Amniotic epithelial cell (primary cell): ENCODE measurements at places on chromosomes 13 and 19.

GRCh38 chr13:46321494-46322225, 65.4 kb downstream of the RUBCNL start:
- DNase-seq, result peak; percentile 57

- DNase-seq, result peak; percentile 35
These were observed 826.7 kb downstream of the DIAPH3 start for GRCh38 chr13:59337070-59337469.

DNA sequence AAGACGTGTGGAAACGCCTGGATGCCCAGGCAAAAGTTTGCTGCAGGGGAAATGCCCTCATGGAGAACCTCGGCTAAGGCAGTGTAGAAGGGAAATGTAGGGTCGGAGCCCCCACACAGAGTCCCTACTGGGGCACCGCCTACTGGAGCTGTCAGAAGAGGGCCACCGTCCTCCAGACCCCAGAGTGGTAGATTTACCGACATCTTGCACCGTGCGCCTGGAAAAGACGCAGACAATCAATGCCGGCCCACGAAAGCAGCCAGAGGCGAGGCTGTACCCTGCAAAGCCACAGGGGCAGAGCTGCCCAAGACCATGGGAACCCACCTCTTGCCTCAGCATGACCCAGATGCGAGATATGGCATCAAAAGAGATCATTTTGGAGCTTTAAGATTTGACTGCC, 7.0 kb upstream of the EDNRB start:
- no peak for DNase-seq

DNA sequence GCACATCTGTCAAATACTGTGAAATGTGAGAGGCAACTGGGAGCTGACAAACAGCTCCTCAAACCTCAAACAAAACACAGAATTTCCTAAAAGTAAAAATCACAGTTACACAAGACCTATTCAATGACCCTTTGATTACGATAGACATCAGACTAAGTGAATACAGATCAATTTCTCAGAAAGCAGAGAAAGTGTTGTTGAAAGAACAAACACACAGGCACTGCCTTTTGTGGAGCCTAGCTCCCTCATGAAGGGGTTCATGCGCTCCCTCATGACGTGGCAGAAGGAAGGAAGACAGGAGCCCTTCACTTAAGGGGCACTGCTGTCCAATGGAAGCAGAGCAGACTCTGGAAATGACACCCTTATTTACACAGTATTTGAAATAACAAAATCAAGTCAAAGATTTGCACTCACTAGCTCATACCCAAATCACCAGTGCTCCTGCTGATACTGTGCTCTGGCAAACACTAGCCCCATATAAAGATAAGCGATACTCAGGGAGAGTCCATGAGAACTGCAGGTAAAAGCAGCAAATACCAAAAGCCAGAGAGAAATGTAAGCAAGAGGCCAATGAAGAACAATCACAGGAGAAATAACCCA, 144.9 kb downstream of the KLF12 start:
- no peak for DNase-seq

GRCh38 chr13:29591310-29591709, 4.2 kb downstream of the SLC7A1 start:
- peak; percentile 47 for DNase-seq

GRCh38 chr13:114095486-114095885, 36.9 kb downstream of the RASA3 start:
- no peak for DNase-seq

DNA sequence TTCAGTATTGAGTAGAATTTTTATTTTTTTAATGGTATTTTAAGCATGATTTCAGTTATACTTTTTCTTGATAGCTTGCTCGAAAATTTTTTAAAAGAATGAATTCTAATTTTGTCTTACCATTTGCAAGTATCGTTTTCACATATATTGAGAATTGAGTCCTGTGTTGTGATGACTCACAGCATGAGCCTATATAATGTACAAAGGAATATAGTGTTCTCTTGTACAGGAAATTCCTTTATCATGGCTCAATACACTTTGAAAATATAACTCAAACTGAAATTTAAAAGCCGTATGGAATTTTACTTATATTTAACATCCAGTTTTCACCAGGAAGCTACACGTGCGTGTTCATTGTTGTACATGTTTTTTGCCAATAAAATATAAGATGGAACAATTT, 161.1 kb upstream of the TMTC4 start:
- no peak for DNase-seq

GRCh38 chr13:63540061-63540460, 2124.4 kb upstream of the PCDH20 start:
- DNase-seq, result no peak

- peak; percentile 49 for DNase-seq
These were observed 718 bp downstream of the CDK8 start for GRCh38 chr13:26254583-26255111.

GRCh38 chr13:45683701-45684100, 18.4 kb upstream of the CBY2 start:
- DNase-seq, result no peak

GRCh38 chr19:35992907-35993765, 1.9 kb upstream of the SDHAF1 start:
- no peak for DNase-seq

DNA sequence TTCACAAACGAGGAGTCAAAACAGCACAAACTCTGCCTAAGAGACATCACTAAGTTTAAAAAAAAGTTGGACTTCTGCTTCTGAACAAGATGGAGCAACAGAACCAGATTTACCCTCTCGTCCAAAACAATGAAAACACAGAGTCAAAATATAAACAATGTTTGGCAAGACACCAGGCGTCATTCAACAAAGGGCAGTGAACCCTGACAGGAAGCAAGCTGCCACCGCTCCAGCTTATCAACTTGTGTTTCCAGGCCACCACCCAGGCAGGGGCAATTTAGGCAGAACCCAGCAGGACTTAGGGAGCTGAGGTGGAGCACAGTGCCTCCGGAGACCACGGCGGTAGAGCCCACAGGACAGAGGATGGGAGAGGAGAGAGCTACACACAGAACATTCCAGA, 8.6 kb upstream of the NAPA start:
- DNase-seq, result no peak

- DNase-seq, result no peak
These were observed 1.4 kb downstream of the IFI30 start for GRCh38 chr19:18174983-18175382.

DNA sequence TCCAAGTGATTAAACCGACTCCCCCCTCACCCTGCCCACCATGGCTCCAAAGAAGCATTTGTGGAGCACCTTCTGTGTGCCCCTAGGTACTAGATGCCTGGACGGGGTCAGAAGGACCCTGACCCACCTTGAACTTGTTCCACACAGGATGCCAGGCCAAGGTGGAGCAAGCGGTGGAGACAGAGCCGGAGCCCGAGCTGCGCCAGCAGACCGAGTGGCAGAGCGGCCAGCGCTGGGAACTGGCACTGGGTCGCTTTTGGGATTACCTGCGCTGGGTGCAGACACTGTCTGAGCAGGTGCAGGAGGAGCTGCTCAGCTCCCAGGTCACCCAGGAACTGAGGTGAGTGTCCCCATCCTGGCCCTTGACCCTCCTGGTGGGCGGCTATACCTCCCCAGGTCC, 2.0 kb downstream of the APOE start:
- no peak for DNase-seq

GRCh38 chr13:74017301-74018061, 116.7 kb downstream of the KLF12 start:
- DNase-seq, result no peak

- no peak for DNase-seq
These were observed 21.0 kb upstream of the LRCH1 start for GRCh38 chr13:46531953-46532352.

- no peak for DNase-seq
These were observed 10.5 kb downstream of the GNG7 start for GRCh38 chr19:2691951-2692350.

GRCh38 chr19:55836340-55836739, at the start of gene NLRP4:
Gene NLRP4 (plus strand): TSS chr19:55836540. CDS start chr19:55852081, 15,541 bp downstream.
- DNase-seq, result no peak

DNA sequence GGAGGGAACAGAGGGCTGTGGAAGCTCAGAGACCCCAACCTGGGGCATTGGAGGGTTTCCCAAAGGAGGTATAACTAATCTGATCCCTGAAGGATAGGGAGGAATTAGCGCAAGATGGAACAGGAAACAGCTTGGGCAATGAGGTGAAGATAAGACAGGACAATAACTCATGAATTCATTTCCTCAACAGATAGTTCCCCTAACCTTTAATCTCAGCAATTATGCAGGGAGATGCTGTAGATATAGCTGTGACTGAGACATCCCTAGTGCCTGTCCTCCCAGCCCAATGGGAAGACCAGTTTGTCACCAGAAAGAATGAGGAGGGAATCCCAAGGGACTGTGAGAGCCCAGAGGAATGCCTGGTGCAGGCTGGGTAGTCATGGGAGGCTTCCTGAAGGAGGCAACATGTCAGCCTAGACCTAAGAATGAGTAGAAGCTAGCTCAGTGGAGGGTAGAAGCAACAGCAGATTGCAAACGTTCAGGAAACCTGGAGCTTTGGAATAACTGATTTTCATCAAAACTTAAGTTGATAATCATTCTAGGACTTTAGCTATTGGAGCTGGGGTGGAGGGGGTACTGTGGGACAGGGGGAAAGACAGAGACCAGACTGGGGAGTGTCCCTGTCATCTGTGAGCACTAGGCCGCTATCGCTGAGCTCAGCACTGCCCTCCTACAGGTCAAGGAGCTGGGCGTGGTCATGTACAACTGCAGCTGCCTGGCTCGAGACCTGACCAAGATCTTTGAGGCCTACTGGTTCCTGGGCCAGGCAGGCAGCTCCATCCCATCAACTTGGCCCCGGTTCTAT, 18.8 kb downstream of the HIPK4 start:
- DNase-seq, result no peak

DNA sequence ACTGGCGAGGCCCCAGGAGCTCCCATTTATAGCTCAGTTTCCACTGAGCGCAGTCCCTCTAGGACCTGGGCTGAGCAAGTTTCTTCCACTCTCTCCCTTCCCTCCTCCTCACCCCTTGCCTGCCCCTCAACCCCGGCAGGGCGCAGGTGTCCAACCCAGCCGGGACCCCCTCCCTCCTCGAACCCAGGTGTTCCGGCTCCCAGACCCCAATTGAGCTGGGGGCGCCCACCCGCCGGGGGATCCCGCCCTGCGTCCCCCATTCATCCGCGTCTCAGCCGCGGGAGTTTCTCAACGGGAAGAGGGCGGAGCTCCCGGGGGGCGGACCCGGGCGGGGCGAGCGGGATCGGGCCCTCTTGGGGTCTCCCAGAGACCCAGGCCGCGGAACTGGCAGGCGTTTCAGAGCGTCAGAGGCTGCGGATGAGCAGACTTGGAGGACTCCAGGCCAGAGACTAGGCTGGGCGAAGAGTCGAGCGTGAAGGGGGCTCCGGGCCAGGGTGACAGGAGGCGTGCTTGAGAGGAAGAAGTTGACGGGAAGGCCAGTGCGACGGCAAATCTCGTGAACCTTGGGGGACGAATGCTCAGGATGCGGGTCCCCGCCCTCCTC, at the start of gene KIRREL2:
TSS of gene KIRREL2 (plus strand) at position 366 of the 604 bp plus-strand sequence. CDS start at position 575, 209 bp downstream.
- DNase-seq, result no peak

DNA sequence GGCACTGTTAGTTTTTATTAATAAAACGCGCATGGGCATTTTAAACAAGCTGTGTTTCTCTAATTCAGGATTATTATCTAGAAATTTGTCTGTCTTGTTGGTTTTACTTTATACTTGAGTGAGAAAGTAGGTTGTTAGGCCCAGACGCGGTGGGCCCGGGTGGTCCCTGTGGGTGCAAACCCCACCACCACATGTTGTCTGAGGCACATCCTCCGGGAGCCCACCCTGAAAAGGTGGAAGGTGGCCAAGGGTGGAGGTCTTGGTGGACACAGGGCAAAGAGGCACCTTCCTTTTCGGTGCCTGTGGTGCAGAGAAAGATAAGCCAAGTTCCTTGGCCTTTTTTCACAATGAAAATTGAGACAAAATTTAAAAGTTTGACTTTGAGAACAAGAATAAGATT, 16.6 kb downstream of the ATP4B start:
- no peak for DNase-seq

- DNase-seq, result peak; percentile 82
These were observed 836 bp upstream of the BST2 start for GRCh38 chr19:17406046-17406886.

- no peak for DNase-seq
These were observed 176.9 kb downstream of the SHISA2 start for GRCh38 chr13:25874907-25875306.

DNA sequence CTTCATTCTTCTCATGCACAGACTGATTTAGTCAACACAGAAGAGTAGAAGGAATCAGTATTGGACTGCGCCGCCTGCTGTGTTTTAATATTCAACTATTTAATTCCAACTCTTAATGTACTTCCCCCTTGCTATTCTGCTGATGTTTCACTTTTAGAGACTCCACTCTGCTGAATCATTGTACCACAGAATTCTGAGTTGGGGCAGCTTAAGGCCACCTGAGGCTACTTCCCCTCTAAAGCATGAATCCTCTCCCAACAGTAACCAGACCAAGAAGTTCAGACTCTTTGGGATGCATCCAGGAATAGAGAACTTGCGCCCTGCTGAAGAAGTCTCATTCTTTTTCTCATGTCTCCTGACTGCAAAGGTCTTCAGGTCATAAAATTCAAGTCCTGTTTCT, 708.8 kb downstream of the UQCRFS1 start:
- DNase-seq, result no peak

DNA sequence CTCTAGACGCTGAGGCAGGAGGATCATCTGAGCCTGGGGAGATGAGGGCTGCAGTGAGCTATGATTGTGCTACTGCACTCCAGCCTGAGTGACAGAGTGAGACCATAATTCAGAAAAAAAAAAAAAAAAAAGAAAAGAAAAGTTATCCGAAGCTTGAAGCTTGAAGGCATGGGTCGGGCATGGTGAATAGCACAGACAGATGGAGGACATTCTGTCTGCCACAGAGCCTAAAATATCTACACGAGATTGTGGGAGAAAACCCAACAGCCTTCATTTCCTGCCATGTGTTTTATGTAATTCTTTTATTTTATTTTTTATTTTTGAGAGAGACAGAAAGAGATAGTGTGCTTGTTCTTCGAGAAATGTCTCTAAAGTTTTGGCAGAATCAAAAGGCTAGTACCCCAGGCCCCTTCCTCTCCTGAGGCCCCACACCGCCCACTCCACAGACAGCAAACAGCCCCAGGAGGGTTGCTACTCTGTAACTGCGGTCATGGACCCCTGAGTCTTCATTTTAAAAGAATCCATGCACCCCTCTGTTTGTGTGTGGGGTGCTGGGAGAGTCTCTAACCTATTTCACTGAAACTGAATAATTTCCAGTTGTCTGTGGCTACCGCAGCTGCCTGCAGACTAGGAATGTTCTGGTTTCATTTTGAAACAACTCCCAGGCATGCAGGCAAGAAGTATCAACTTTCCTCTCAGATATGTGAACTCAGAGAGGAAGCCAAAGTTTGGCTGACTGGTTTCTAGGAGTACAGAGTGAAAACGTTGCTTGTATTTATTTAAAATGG, 38.4 kb upstream of the RCBTB2 start:
- DNase-seq, result peak; percentile 73

- peak; percentile 69 for DNase-seq
These were observed 18.8 kb upstream of the EDDM13 start for GRCh38 chr19:56253737-56254136.

DNA sequence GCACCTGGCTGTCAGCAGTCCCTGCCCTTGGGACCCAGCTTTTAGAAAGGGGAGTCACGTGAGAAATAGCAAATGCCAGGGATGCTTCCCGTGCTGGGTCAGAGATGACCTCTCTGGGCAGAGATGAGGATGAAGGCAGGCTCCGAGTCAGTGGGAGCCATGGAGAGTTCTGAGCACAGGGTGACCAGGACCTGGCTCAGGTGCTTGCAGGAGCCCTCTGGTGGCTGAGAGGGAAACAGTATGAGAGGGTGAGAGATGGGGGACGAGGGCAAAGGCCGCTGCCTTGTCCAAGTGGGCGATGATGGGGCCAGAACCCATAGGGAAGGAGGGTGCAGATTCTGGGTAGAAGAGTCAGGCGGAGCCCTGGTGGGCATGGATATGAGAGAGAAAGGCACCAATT, 15.8 kb downstream of the TMED1 start:
- DNase-seq, result no peak
